AG09319 (cell line): ENCODE measurements at places on chromosomes 13 and 19.

GRCh38 chr13:90622541-90622940 lies 724.9 kb upstream of the MIR17HG start:
- DNase-seq, result no peak

- DNase-seq, result peak; percentile 56
Observed at GRCh38 chr19:10936661-10937084, 8.1 kb downstream of the TIMM29 start.

- no peak for DNase-seq
Observed at GRCh38 chr13:46894568-46894967, 2.3 kb downstream of the HTR2A start.

DNA sequence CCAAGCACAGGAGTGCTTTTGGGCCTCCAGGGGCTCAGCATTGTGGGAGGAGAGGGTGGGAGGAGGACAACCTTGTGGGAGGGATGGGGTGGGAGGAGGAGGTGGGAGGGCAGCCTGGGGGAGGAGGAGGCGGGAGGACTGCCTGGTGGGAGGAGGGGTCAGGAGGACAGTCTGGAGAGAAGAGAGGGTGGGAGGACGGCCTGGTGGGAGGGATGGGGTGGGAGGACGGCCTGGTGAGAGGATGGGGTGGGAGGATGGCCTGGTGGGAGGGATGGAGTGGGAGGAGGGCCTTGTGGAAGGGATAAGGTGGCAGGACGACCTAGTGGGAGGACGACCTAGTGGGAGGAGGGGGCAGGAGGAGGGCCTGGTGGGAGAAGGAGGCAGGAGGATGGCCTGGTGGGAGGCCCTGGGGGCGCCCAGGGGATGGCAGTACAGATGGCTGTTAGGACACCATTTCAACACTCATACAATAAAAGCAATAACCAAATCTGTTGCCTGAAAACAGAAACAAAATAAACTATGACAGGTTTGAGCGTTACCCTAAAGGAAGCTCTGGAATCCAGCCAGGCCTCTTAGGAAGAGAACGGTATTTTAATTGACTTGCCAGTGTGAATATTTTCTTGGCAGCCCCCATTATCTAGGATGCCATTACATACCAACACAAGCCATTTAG lies 63.7 kb downstream of the CRYL1 start:
- no peak for DNase-seq

GRCh38 chr19:2223391-2223790 lies 12.7 kb downstream of the PLEKHJ1 start:
- no peak for DNase-seq

DNA sequence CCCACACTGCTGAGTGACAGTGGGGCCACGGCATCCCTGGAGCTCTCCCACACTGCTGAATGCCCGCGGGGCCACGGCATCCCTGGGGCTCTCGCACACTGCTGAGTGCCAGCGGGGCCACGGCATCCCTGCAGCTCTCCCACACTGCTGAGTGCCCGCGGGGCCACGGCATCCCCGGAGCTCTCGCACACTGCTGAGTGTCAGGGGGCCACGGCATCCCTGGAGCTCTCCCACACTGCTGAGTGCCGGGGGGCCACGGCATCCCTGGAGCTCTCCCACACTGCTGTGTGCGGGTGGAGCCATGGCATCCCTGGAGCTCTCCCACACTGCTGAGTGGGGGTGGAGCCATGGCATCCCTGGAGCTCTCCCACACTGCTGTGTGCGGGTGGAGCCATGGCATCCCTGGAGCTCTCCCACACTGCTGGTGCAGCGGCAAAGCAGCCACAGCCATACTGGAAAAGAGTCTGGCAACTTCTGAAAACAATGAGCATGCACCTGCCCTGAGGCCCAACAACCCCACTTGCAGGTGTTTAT lies 8.6 kb downstream of the TUBGCP3 start:
- no peak for DNase-seq

GRCh38 chr13:96935901-96936300 lies 58.4 kb downstream of the OXGR1 start:
- no peak for DNase-seq

DNA sequence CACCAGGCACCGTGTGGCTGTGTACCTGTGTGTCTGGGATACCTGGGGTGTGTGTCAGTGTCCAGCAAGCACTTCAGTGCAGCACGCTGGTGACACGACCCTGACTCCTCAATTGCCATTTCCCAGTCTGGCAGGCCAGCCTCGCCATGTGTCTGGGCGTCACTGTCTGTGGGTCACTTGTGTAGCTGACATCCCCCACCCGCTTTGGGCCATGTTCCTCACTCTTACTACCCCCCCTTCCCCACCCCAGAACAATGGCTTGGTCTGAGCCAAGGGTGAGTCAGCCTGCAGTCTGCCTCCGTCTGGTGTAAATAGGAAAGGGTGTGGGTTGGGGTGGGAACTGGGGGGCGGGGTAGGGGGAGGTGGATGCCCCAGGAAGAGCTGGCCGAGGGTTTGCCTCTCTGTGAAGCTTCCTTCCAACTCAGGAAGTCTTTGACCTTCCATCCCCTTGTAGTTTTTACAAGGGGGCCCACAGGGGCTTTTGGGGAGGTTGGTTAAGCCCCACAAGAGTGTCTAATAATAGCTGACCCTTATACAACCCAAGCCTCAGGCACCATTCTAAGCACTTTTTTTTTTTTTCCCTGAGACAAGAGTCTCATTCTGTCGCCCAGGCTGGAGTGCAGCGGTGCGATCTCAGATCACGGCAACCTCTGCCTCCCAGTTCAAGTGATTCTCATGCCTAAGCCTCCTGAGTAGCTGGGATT lies 17.6 kb downstream of the NOVA2 start:
- no peak for DNase-seq
